ENCODE measurements at places on chromosomes 4 and X.

GRCh38 chr4:55706541-55706940 is 70.4 kb upstream of the NMU start:
- DNase-seq = no peak

DNA sequence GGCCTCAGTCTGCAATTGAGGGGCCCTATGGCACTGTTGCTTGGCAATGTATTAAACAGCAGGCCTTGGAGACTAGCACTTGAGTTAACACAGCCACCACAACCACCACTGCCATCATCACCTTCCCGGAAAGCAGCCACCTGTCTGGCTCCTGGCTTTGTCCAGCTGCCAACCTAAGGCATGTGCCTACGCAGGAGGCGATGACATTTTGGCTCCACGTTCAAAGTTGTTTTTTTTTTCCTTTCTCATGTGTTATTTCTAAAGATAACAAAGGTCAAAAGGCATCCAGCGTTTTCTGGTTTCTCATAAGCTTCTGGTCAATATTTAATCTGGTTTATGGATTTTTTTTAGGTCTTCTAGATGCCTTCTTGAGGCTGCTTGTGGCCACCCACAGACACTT is 7.5 kb downstream of the CLDN2 start:
- DNase-seq = no peak

GRCh38 chr4:85414972-85415371 is 60.0 kb upstream of the ARHGAP24 start:
- no peak for DNase-seq

DNA sequence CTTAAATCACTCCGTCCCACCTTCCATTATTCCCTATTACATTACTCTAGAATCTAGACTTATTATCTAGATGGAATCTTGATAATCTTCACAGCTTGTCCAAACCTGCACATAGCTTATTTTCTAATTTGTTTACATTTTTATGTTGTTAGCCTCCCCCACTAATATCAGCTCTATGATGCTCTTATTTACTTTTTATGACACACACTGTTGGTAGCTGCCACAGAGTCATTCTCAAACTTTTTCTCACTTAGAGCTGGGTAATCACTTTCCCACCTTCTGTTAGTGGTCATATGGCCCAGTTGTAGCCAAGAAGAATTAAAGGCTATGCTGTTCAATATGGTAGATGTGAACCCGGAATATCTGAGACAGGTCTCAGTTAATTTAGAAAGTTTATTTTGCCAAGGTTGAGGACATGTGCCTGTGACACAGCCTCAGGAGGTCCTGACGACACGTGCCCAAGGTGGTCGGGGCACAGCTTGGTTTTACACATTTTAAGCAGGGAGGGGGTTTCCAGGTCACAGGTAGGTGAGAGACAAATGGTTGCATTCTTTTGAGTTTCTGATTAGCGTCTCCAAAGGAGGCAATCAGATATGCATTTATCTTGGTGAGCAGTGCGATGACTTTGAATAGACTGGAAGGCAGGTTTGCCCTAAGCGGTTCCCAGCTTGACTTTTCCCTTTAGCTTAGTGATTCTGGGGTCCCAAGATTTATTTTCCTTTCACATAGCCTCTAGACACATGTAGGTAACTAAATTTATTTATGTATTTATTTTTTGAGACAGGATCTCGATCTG is 7.0 kb upstream of the ADGRA3 start:
- no peak for DNase-seq

DNA sequence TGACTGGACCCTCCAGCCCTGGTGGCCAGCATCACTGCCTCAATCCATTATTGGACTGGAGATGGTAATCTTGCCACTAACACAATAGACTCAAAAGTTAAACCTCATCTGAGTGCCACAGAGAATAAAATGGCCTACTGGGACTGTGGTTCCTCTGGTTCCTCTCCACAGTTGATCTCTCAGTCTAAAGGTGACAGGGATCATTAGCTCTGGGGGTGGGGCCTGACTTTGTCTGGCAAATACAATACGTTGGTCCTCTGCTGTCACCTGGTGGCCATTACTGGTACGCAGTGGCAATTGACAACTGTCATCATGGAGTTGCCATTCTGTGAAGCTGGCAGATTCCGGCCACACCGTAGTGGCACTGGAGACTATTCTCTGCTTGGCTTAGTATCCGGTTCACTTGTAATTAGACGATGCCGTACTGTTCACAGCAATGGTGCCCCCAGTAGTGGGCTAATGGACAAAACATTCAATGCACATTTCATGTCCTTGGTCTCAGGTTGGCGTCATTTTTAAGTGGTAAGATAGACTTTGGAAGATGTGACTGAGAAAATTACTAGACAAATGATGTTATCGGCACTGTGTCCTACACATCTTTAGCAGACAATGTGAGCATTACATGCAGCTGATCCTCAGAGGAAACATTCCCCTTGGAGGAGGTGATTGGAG is 6.7 kb downstream of the FGFBP2 start:
- DNase-seq = no peak

Measured in esophagus muscularis mucosa (tissue), 4 donors.